SJSA1 (cell line): ENCODE measurements at places on chromosomes 2 and 18. TPM values are rescaled to one million over a fixed set of nuclear protein-coding genes. Genes with fewer than 3 reads are reported as not detected.

- peaks cover 3% of the 10 kb centered on the region for H3K36me3 ChIP-seq
- H3K4me1 ChIP-seq: no peaks in the 10 kb centered on the region
- H3K4me3 ChIP-seq: no peak overlapping the region
- no peaks in the 10 kb centered on the region for H3K27me3 ChIP-seq
Measured at GRCh38 chr2:177530561-177530960, 138.0 kb downstream of the AGPS start.

ASXL3 gene
- total RNA-seq: not detected in 2 replicates

GRCh38 chr2:120748741-120749140, 13.1 kb downstream of the GLI2 start:
- H3K36me3 ChIP-seq: peaks cover 2% of the 10 kb centered on the region; the same call in 1 of the 2 replicates
- H3K4me3 ChIP-seq: no peak overlapping the region
- no peak for DNase-seq
- H3K27me3 ChIP-seq: no peaks in the 10 kb centered on the region
- H3K27ac ChIP-seq: peak overlapping the region; percentile 93
- peaks cover 57% of the 10 kb centered on the region for H3K4me1 ChIP-seq

DNA sequence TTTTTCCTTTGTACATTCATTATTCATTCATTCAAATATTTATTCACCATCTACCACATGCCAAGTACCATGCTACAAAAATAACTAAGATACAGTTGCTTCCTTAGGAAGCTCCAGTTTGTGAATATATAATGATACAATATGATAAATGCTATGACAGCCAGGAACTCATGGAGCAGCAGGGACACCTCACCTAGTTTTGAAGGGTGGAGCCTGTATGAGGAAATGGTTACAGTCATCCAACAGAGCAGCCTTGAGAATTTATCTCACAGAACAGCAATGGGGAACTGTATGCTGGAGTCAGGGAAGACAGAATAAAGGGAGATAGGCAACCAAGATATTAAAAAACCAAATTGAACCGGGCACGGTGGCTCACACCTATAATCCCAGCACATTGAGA, 124.0 kb downstream of the OSBPL1A start:
- no peaks in the 10 kb centered on the region for H3K27me3 ChIP-seq
- no peak overlapping the region for H3K4me3 ChIP-seq
- H3K27ac ChIP-seq: no peak overlapping the region
- peaks cover 16% of the 10 kb centered on the region for H3K4me1 ChIP-seq
